ENCODE measurements at places on chromosomes 11 and 22.

GRCh38 chr11:11555208-11555607 is 66.6 kb downstream of the GALNT18 start:
- peak; percentile 83 for DNase-seq

DNA sequence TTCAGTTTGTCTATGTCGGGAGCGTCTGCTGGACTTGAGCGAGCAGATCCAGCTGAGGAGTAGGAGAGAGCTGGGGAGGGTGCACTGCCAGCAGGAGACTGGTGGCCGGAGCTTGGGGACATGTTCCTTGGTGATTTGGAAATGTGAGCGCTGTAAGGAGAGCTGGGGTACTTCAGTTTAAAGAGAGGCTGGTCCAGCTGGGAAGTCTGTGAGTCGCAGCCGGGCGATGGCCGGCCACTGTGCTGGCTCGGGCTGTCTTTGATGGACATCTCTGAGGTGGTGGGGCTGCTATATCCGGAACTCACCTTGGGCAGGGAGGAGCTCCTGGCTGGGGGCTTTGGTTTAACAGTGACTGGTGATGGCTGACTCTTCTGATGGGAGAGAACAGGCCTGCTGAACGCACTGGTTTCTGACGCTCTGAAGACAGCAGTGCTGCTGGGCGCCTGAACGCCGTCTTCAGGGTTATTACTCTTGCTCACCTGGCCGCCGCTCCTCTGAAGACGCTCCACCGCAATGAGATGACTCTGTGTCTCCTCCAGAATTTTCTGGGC is 63.6 kb upstream of the PITPNB start:
- DNase-seq = no peak

- peak; percentile 6 for DNase-seq
Measured at GRCh38 chr11:128802358-128802981, 64.6 kb downstream of the KCNJ1 start.

GRCh38 chr22:31099386-31099785 is 8.0 kb downstream of the SELENOM start:
- DNase-seq = no peak

DNA sequence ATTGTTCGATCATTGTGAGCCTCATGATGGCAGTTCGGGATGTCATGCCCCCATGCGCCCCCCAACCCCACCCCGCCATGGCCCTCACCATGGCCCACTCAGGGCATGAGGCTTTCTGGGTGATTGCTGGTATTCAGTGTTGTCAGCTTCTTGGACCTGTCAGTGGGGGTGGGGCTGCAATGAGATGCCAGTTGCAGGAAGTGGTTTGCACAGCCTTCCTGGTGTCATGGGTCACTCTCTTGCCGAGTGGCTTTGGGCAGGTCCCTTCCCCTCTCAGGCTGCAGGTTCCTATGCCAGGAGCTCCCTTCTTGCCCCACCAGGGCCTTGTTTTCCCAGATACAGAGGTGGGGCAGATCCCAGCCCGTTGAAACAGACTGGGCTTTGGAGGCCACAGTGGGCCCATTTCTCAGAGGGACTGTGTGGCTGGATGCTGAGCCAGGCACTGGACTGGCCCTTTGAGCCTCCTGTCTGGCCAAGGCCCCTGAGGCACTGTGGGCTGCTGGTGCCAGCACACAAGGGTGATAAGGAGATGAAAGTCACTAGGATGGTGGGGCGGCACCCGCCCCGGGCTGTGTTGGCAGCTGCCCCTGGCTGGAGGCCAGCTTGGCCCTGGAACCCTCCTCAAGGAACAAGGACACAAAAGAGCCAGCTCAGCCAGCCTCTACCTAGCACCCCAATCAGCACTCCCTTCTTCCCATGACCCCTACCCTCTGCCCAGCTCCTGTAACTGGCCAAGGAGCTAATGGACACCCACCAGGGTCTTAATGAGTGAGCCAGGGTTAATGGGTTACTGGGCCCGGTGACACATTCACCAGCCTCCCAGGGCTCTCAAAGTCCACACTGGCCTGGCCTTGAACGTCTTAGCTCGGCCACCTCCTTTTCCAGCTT is 1.5 kb upstream of the GGT1 start:
- DNase-seq = no peak

DNA sequence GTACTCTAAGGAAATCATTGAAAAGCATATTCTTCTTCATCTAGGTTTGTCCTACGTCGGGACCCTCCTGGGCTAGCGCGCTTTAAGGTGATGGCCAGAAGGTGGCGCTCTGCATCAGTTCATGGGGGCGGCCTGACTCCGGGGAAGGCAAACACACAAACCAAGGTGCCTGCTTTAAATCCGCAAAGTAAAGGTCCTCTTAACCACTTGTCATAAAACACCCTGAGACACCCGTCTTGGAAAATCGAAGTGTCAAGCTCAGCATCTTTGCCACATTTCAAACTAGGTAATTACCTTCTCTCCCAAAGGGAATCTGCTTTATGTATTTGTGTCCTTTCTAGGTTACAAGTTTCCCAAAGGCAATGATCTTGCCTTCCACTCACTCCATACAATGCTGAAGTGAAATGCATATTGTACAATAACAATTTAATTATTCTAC is 33.9 kb downstream of the LMO2 start:
- DNase-seq = peak; percentile 77

DNA sequence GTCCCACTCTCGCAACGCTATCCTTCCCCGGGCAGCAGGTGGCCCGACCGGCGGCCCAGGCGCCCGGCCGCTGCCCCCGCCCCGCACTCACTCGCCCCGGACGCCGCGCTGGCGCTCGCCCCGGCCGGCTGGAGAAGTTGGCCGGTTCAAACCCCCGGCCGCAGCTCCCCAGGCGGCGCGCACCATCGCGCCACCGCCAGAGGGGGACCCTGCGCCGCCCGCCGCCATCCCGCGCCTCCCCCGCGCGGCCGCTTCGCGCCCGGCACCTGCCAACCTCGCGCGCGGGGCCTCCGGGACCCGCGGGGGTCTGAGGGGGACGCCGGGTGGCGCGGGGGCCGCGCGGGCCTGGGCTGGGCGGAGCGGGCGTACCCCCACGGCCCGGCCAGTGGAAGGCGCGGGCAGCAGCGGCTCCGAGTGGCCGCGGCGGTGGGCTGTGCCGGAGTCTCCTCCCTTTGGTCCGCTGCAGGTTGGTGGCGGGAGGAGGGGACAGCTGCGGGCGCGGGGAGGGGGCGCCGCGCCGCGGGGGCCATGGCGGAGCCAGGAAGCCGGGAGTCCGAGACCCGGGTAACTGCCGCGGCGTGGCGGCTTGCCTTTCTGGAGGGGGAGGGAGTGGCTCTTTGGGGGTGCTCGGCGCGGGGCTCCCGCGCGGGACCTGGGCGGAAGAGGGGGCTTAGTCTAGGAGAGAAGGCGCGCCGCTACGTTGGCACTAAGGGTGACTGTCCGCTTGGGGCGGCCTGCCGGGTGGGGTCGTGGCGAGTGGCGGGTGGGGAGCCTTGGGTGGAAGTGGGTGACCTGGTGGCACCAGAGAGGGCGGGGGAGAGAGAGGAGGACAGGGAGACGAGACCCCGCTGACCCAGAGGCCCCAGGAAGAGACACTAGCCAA is at the start of the genes MPST and TST:
MPST (plus strand) TSS at position 434 of the 883 bp plus-strand sequence; CDS start at position 529, 95 bp downstream.
TST (minus strand) TSS at position 139 of the 883 bp plus-strand sequence. CDS start 715 bp downstream, outside the sequence.
- DNase-seq = peak; percentile 58

DNA sequence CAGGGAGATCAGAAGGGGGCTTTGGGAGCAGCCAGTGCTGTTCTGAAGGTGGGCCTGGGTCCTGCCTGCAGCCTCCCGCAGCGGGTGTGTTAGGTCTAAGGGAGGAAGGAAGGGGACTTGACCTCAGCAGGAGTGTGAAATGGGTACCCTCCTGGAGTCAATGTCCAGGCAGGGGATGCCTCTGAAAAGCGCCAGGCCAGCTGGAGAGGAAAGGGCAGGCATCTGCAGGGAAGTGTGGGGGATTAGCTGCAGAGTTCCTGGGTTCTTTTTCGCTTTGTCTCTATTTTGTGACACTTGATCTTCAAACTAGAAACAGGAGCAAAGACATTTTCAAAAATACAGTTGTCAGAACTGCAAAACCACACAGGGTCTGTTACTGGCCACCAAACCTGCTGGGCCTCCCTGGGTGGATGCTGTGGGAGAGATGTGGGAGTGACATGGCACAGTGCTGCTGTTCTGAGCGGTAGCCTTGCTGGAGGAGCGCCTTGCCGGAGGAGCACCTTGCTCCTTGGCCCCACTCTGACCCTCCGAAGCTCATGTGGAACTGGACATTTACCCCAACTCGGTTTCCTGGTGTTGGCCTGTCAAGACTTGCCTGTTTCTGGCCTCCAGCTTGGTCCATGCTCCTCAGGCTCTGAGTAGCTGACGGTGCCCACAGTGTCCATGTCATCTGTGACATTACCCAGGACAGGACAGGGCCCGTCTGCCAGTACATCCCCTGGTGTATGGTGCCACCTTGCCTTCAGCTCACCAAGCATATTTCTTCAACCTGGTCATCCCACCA is 25.9 kb downstream of the MED15 start:
- no peak for DNase-seq

DNA sequence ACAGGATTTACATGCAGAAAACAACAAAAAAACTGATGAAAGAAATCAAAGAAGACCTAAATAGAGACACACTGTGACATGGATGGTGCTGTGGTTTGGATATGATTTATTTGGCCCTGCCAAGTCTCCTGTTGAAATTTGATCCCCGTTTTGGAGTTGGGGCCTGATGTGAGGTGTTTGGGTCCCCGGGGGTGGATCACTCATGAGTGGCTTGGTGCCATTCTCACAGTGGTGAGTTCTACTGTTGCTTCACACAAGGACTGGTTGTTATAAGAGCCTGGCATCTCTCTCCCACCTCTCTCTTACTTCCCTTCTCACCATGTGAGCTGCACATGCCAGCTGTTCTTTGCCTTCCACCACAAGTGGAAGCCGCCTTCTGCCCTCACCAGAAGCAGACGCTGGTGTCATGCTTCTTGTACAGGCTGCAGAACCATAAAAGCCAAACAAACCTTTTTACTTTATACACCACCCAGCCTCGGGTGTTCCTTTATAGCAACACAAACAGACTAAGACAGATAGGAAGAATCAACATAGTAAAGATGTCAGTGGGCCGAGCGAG is 7.8 kb upstream of the RTL6 start:
- no peak for DNase-seq

GRCh38 chr11:22244986-22245592 is 52.2 kb downstream of the ANO5 start:
- peak; percentile 41 for DNase-seq

- DNase-seq = no peak
Measured at GRCh38 chr11:2987881-2988861, 4.0 kb downstream of the NAP1L4 start.

DNA sequence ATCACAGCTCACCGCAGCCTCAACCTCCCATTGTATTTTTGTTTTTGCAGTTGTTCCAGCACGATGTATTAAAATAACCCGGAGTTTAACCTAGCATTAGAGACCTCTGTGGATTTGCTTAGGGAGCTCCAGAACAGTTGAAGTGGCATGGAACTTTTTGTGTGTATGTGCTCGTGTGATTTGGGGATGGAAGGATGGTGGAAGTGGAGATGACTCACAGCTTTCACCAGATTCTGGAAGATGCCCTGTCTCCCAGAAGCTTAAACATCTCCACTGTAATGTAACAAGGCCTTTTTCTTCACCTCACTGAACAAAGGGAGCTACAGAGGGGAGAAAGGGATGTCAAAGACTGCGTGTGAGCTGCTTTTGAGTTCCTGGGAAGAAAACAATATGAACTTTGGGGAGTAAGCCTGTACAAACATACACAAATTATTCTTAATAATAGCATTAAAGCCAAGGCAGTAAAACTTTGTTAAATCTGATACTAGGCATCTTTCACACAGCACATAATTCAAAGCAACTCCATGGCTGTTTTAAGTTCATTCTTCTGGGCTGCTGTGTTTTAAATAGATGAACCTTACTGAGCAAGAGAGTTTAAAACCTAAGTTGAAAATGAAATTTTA is 226.4 kb downstream of the ADAMTS15 start:
- no peak for DNase-seq

DNA sequence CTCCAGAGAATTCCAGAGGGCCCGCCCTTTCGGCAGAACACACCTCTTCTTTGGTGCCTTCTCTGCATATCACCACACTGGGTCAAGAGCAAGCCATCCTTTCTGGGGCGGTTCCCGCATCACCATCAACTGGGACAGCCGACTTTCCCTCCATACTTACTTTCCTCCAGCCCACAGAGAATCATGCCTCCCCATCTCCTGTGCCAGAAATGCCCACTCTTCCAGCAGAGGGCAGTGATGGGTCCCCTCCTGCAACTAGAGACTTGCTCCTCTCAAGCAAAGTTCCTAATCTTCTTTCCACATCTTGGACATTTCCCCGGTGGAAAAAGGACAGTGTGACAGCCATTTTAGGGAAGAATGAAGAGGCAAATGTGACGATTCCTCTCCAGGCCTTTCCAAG is 157.7 kb downstream of the C11orf91 start:
- DNase-seq = peak; percentile 35

- DNase-seq = no peak
Measured at GRCh38 chr11:71331631-71332030, 79.3 kb upstream of the SHANK2 start.

GRCh38 chr11:9972989-9973388 is 309.1 kb downstream of the SWAP70 start:
- DNase-seq = no peak

DNA sequence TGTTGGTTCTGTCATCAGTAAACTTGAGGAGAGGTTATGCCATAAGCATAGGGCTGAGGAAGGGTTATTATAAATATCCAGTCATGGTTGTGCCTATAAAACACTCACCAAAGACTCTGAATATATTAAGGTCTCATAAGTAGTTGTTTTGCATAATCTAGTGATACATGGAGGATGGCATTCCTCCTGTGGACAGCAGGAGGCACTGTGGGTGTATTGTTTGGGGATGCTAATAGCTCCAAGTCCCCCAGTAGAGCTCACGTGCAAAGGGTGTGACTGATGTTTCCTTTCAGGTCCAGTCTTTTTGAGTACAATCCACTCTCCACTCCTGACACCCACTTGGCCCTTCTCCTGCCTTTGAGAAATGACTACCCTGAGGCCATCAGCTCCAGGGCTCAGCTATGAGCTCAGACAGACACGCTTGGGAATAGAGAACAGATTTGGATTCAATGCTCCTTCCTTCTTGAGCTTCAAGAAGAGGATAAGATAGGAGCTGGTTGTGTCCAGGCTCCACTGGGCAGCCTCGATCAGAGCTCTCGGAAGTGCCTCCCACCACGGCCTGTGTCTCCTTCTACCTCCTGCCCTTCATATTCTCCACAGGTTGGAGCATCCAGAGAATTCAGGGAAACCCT is 85.2 kb upstream of the IGLL5 start:
- no peak for DNase-seq

DNA sequence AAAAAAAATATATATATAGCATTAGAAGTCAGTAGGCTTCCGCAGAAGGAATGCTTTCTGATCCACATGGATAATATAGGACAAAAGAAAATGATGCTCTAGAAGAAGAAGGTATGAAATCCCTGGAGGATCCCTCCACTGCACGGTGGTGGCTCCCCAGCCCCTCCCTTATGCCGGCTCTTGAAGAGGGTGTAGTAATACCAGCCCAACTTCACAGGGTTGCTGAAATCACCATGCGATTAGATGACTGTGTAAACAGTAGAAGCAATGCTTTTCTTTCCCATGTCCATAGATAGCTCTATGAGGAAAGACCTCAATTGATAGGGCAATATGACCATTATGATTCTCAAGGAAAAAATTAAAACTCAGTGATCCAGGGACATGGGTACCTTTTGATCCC is 3.2 kb upstream of the ETS1 start:
- DNase-seq = no peak

- no peak for DNase-seq
Measured at GRCh38 chr22:37303821-37304274, 21.5 kb downstream of the CYTH4 start.

Measured in NCI-H345 (cell line).